ENCODE measurements at places on chromosomes 6 and 20. TPM values are rescaled to one million over a fixed set of nuclear protein-coding genes. Genes with fewer than 3 reads are reported as not detected.

GRCh38 chr20:59421089-59421488 lies 120.7 kb downstream of the EDN3 start:
- DNase-seq, result no peak

- DNase-seq, result no peak
These were observed 259.4 kb downstream of the TMEM242 start for GRCh38 chr6:157063923-157064322.

Gene CLDN20
- not detected for total RNA-seq

Gene HRH3
- not detected for total RNA-seq

Gene TBXT
- not detected for total RNA-seq

Gene EFCAB8
- total RNA-seq, result not detected

Data from left colon (tissue), 2 donors.